Activated gamma-delta T cell treated with Interleukin-2 at 50 U/mL for 16 hours (primary cell): ENCODE measurements at places on chromosomes 13 and 19.

DNA sequence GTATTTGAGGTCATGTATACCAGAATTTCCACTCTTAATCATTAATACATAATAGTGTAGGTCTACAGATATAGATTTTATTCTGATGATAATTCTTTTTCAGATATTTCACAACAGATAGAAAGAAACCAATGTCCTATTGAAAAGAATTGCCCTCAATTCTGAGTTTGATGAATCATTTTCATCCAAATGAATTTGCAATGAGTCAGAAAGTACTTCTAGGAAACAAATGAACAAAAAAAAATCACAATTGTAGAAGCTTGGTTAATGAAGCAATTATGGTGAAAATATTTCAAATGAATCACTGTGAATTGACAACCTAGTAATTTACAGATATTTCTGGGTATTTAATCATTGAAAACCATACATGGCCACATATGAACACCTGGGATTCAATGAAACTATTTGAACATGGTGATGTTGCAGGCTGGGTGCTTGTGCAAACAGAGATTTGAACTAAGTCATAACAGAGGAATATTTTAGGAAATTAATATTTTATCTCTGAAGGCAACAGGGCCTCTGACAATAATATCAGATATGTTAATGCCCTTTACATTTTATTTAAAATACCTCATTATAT lies 360.9 kb downstream of the SLITRK5 start:
- no peak for DNase-seq

DNA sequence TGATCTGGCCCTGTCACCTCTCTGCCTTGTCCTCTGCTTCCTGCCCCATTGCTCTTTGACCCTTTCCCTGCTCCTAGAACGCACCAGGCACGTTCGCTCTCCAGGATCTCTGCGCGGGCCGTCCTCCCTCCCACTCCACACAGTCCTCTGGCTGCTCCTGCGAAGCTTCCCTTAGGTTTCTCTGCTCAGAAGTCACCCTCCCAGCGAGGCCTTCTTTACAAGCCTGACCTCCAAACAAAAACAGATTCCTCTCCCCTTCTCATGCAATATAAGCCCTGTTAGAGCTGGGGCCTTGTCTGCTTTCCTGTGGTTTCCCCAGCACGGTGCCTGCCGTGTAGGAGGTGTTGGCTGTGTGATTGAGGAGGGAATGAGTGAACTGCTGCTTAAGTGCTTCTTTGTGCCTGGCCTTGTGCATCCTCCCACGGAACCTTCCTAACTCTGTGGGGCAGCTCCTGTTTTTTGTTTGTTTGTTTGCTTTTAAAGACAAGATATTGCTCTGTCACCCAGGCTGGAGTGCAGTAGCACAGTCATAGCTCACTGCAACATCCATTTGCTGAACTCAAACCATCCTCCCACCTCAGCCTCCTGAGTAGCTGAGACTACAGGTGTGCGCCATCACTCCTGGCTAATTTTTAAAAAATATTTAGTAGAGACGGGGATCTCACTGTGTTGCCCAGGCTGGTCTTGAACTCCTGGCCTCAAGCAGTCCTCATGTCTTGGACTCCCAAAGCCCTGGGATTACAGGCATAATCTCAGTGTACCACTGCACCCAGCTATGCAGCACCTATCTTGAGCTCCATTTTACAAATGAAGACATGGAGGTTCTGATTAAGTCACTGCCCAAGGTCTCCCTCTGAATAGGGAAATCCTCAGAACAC lies 82.0 kb downstream of the SIPA1L3 start:
- no peak for DNase-seq

DNA sequence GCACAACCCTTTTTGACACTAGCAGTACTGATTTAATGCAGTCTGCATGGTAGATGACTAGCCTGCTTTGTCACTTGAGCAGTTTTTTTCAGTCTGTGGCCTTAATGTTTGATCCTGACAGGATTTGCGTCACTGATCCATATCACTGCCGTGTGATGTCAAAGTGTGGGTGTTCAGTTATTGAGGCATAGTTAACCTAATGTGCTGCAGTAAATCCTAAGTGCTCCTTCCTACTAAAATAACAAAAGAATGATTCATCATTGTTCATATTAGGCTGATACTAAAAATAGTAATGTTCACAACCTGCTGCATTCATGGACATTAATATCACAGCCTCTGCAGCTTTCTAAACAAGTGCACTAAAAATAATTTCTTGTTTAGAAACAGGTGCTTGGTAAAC lies 121.9 kb upstream of the MLNR start:
- DNase-seq: no peak

- DNase-seq: no peak
These were observed 733 bp upstream of the ENOX1 start for GRCh38 chr13:43787518-43787891.

DNA sequence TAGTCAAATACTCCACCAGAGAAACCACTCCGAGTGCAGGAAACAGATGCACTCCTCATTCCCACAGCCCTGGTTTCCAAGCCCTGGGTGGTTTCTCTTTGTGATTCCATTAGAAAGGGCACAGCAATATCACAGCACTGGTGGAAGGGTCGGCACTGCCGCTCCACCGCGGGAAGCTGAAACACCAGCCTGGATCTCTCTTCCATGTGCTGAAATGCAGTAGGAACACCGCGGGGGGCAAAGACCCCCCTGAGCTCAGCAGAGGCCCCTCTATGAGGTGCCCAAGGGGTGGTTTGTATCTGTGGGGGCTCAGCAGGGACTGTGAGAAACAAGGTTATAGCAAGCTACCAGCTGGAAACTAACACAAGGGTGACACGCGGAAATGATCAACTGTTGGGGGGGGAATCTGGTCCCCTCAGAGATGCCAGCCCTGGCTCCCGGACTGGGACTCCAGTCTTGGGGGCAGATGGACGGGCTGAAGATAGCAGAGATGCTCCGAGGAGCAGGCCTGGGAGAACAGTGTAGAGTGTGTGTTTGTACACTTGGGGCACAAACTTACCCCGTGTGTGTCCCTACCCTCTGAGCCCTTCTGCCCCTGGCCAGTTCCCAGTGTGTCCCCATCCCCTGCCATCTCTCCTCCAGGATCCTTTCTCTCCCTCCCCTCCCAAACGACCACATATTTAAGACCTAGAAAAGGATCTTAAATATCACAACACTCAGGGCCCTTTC lies 1.8 kb downstream of the ZFR2 start:
- DNase-seq: no peak

- no peak for DNase-seq
These were observed 90.9 kb upstream of the TRPC4 start for GRCh38 chr13:37960427-37960826.
